Temporal lobe (tissue), 4 donors: ENCODE measurements at places on chromosomes 2 and 18. TPM values are rescaled to one million over a fixed set of nuclear protein-coding genes. Genes with fewer than 3 reads are reported as not detected.

The SERPINB12 gene
- not detected for total RNA-seq

The COLEC11 gene
- total RNA-seq = 0.25 TPM

The SYT4 gene
- 535 TPM for total RNA-seq

The LRP1B gene
- total RNA-seq = 52.1 TPM

The CFC1B gene
- total RNA-seq = not detected

The STPG4 gene
- total RNA-seq = 0.49 TPM

The COLEC12 gene
- total RNA-seq = 13.8 TPM

The PIKFYVE gene
- total RNA-seq = 43.8 TPM

The MYO7B gene
- under 0.01 TPM for total RNA-seq

The PLEKHH2 gene
- total RNA-seq = 2.5 TPM
